ENCODE measurements at places on chromosomes 6 and 20. TPM values are rescaled to one million over a fixed set of nuclear protein-coding genes. Genes with fewer than 3 reads are reported as not detected.

DNA sequence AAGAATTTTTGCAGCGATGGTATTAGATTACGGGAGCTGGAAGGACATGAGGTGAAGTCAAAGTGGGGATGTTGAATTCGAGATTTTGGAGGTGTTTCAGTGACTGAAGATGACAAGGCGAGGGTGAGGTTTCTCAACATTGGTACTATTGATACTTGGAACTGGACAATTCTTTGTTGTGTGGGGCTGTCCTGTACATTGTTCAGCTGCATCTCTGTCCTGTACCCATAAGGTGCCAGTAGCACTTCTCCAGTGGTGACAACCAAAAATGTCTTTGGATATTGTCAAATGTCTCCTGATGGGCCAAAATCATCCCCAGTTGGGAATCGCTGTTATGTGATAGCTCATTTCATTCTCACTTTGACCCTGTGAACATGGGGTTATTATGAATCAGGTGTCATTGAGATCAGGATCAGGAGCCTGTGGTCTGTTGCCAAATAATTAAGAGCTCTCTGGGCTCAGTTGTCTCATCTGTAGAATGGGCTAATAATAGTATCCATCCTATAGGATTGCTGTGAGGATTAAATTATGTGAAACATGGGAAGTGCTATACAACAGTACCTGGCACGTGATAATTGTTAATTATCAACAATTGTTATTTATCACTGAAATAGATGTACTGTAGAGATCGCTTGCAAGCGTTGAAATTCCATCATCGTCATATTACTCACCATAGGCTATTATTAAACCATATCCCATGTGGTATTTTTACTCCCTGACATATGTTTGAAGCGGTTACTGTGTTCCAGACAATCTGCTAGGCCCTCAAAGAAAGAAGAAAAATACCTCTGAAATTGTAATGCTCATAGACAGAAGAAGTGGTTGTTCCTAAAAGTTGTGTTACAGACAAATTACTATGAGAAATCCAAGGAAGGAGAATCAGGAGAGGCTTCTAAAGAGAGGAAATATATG, 48.5 kb upstream of the TTPAL start:
- no peak for DNase-seq
- peaks cover 6% of the 10 kb centered on the region for H3K27me3 ChIP-seq
- no peak overlapping the region for H3K4me3 ChIP-seq
- H3K4me1 ChIP-seq, result no peaks in the 10 kb centered on the region
- no peaks in the 10 kb centered on the region for H3K36me3 ChIP-seq
- no peak overlapping the region for H3K27ac ChIP-seq

GRCh38 chr20:9490161-9490560, 24.2 kb upstream of the LAMP5 start:
- no peak overlapping the region for H3K27ac ChIP-seq
- peaks cover 7% of the 10 kb centered on the region for H3K27me3 ChIP-seq
- peaks cover 4% of the 10 kb centered on the region for H3K4me1 ChIP-seq
- H3K36me3 ChIP-seq, result no peaks in the 10 kb centered on the region
- H3K4me3 ChIP-seq, result no peak overlapping the region
- DNase-seq, result no peak

GRCh38 chr6:31010393-31011060, at the start of gene MUC22:
Gene MUC22, plus strand, starts transcription at chr6:31010474. Its CDS starts 233 bp downstream, at chr6:31010707.
- H3K27ac ChIP-seq, result peak within 1 kb of the TSS; percentile 2
- H3K4me3 ChIP-seq, result peak within 1 kb of the TSS; percentile 35
- no peak for DNase-seq

The TMEM200A gene
- total RNA-seq, result 18.4 TPM

DNA sequence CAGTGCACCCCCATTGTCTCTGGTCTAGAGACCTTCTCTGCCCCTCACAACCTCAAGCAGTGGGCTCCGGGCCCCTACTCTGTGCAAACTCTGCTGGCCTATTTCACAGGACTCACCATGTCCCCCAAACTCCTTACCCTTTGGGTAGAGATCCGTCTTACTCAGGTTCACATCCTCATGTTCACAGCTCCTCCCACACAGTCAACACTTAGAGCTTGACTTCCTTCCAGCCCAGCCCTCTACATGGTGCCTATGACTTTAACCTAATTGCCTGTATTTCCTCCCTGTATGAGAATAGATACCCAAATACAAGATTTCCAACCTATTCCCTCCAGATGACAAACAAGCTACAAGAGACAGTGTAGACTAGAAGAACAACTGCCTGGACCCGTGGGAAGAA, 528.6 kb upstream of the JARID2 start:
- no peak overlapping the region for H3K4me3 ChIP-seq
- peaks cover 4% of the 10 kb centered on the region for H3K36me3 ChIP-seq
- peaks cover 4% of the 10 kb centered on the region for H3K27me3 ChIP-seq
- no peak overlapping the region for H3K27ac ChIP-seq

- H3K4me1 ChIP-seq, result no peaks in the 10 kb centered on the region
- DNase-seq, result no peak
- no peak overlapping the region for H3K27ac ChIP-seq
These were observed 67.4 kb downstream of the CNBD2 start for GRCh38 chr20:36035745-36036144.

DNA sequence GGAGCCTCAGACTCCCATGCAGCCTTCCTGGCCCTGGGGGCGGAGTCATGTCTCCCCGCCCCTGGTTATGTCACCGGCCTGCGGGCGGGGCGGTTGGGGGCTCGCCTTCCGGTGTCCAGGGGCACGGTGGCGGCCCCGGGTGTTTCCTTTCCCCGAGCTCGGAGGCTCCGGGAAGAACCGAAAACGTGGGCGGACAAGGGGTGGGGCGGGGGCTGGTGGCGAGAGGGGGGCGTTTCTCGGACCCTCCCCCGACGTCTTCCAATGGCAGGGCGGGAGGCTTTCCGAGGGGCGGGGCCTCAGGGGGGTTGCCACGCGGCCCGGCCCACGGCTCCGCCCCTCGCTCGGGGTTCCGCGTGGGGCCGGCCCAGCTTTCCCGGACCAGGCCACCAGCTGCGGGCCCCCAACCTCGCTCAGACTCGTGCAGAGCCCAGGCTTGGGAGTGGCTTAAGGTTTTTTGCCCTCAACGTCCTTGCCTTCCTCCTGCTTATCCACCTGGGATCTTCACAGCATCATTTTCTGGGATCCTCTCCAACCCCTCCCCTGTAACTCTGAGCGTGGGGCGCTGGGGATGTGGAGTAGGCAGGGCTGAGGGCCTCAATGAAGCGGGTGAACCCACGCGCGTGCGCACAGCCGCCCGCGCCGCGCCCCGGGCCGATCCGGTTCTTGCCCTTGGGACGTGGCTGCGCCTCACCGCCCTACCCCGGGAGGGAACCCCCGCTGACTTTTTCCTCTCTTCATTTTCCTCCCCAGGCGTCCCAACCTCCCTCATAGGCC, 2.1 kb upstream of the NRN1 start:
- peak overlapping the region; percentile 81 for H3K4me3 ChIP-seq

DNA sequence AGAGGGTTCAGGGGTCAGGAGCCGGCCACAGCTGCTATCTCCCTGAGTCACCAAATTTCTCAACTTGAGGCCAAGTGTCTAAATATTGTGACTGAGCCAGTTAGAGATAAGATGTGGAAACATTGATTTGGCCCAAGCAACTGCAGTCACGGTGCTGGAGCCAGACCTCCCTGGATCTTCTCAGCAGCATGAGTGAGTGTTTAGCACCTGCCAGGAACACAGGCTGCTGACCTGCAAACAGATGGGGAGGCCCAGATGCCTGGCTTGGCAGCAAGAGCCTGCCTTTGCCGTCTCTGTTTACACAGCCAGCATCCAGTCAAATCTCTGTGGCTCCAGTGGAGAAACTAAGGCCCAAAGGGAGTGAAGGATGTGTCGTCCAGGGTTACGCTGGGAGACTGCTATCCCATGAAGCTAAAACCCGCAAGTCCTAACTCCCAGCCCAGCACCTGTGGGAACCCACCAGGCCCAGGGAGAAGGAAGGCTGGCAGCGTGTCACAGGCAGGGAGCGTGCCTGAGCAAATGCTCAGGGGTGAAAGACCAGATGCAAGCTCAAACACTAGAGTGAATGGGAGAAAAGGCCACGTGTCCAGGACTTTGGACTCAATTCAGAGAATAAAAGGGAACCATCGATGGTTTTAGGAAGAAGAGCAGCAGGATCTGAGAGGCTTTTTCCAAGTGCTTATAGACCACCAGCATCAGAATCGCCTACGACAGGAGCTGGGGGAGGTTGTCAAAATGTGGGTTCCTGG, 15.9 kb upstream of the PTGIS start:
- peaks cover 3% of the 10 kb centered on the region for H3K36me3 ChIP-seq
- no peak for DNase-seq
- H3K4me1 ChIP-seq, result peaks cover 47% of the 10 kb centered on the region

The RBCK1 gene
- total RNA-seq, result 81.3 TPM

- H3K27ac ChIP-seq, result no peak overlapping the region
- no peaks in the 10 kb centered on the region for H3K4me1 ChIP-seq
- no peak overlapping the region for H3K4me3 ChIP-seq
These were observed 170.3 kb upstream of the PDE7B start for GRCh38 chr6:135680964-135681913.

DNA sequence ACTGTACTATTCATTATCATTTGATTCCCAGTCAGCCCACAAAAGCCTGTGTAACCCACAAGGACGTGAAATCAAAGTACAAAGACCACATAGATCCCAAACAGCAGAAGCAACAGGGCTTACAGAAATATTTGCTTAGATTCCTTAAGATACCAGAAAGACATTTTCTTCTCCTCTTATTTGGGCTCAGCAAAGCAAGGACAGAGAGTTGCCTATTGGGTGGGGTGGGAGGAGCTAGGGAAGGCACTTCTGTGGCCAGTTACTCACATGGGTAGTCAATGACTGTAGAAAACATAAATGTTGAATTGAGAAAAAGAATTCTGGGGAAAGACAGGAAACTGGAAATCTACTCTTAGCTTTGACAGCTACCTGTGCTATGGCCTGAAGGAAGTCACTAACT, 19.8 kb downstream of the PDE7B start:
- no peak overlapping the region for H3K4me3 ChIP-seq
- no peaks in the 10 kb centered on the region for H3K27me3 ChIP-seq
- H3K36me3 ChIP-seq, result no peaks in the 10 kb centered on the region
- H3K27ac ChIP-seq, result no peak overlapping the region

The HMGN4 gene
- 31.7 TPM for total RNA-seq

The ID4 gene
- 90.9 TPM for total RNA-seq

- H3K27me3 ChIP-seq, result peaks cover 12% of the 10 kb centered on the region
- no peaks in the 10 kb centered on the region for H3K36me3 ChIP-seq
- H3K4me1 ChIP-seq, result peaks cover 11% of the 10 kb centered on the region
- no peak overlapping the region for H3K27ac ChIP-seq
These were observed 33.4 kb upstream of the PRND start for GRCh38 chr20:4688305-4688704.

GRCh38 chr6:14371530-14371929, 254.0 kb downstream of the CD83 start:
- DNase-seq, result no peak
- no peak overlapping the region for H3K27ac ChIP-seq
- H3K27me3 ChIP-seq, result peaks cover 8% of the 10 kb centered on the region
- no peak overlapping the region for H3K4me3 ChIP-seq

DNA sequence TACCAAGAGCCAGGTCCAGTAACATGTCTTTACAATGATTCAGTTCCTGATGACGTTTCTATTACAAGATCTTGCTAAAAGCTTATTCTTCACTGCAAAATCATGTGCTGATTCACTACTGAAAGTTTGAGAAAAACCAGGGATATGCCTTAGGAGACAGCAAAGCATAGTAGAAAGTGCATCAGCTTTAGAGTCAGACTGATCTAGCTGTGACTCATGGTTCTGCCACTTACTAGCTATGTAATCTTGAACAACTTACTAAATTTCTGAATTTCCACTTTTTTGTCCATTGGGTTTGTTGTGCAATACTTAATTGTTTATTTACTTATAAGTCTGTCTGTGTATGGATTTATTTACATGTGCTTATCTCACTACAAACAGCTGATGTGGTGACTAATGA, 198.5 kb upstream of the RSPO3 start:
- no peak for DNase-seq
- H3K4me1 ChIP-seq, result no peaks in the 10 kb centered on the region
- H3K4me3 ChIP-seq, result no peak overlapping the region
- H3K36me3 ChIP-seq, result no peaks in the 10 kb centered on the region
- no peak overlapping the region for H3K27ac ChIP-seq

The BTN1A1 gene
- total RNA-seq, result 0.36 TPM

DNA sequence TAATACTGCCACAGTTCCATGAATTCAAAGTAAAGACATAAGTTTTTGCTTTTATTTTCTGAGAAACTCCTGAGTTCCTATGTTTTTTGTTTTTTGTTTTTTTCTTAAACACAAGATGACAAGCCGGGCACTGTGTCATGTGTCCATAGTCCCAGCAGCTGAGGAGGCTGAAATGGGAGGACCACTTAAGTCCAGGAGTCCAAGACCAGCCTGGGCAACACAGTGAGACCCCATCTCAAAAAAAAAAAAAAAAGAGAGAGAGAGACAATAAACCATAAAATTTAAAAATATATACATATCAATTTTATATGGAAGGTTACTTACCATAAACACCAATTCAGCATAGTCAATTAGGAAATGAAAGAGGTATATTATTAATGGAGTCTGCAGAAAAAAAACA, 31.9 kb downstream of the PIGU start:
- no peak overlapping the region for H3K4me3 ChIP-seq
- no peak overlapping the region for H3K27ac ChIP-seq
- no peak for DNase-seq

DNA sequence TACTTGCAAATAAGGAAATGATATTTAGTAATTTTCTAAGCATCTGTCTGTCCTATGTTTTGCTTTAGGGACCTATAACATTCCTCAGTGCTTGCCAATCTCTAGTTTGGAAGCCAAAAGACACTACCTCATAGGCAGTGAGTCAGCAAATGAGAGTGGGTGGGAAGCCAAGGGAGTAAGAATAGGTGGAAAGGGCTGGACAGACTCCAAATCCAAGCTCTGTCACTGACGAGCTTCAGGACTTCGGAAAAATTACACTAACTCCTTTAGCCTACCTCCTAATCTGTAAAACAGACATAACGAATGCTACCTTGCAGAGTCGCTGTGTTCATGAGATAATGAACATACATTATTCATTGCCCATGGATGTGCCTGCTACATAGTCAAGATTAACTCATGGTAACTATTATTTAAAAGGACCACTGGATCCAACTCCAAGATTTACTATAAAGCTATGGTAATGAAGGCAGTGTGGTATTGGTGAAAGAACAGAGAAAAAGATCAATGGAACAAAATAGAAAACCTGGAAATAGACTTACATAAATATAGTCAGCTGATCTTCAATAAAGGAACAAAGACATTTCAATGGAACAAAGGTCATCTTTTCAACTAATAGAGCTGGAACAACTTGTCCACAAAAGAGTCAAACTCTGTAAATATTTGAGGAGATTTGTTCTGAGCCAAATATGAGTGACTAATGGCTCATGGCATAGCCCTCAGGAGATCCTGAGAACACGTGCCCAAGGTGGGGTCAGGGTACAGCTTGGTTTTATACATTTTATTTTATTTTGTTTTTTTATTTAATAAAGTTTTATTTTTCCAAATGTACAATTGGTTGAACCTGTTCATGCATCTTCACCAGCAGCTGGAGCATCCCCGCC, 64.1 kb downstream of the FAM50B start:
- H3K27me3 ChIP-seq, result no peaks in the 10 kb centered on the region
- H3K4me3 ChIP-seq, result peak overlapping the region; percentile 10
- DNase-seq, result no peak
- H3K36me3 ChIP-seq, result no peaks in the 10 kb centered on the region
- H3K27ac ChIP-seq, result peak overlapping the region; percentile 75

- H3K27me3 ChIP-seq, result no peaks in the 10 kb centered on the region
- DNase-seq, result no peak
- H3K4me1 ChIP-seq, result no peaks in the 10 kb centered on the region
- H3K27ac ChIP-seq, result no peak overlapping the region
- no peaks in the 10 kb centered on the region for H3K36me3 ChIP-seq
- H3K4me3 ChIP-seq, result no peak overlapping the region
These were observed 8.8 kb downstream of the CD109 start for GRCh38 chr6:73704798-73705197.

Data from type B pancreatic cell (in vitro differentiated cells).